AG04450 (cell line): ENCODE measurements at places on chromosomes 7 and 10. TPM values are rescaled to one million over a fixed set of nuclear protein-coding genes. Genes with fewer than 3 reads are reported as not detected.

- no peak for DNase-seq
Observed at GRCh38 chr7:23918856-23919255, 208.8 kb downstream of the STK31 start.

PPP1R3C gene
- 42.2 and 51.1 TPM in 2 replicates for polyA plus RNA-seq

CD36 gene
- 0.29 and 0.51 TPM in 2 replicates for polyA plus RNA-seq

DNA sequence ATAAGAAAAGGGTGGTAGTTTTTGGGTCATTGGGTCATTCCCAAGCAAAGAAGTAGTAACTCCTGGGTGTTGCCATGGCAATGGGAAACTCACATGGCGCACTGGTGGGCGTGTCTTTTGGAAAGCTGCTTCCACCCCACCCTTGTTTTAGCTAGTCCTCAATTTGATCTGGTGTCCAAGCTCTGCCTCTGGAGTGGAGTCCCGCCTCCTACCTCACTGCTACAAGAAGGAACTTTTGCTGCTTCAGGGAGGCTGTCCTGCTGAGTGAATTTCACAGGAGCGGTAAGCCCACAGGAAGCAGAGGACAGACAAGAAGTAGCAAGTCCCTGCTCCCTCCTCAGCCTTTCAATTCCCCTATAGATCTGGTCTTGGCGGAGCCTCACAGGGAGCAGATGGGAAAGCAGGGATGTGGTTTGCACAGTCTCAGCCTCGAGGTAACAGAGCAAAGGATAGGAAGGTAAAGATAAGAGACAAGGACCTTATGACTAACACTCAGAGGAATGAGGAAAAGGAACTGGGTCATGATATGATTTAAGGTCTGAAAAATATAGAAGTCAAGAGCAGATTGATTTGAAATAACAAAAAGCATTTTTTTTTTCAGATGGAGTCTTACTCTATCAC, 700.3 kb downstream of the TNS3 start:
- no peak for DNase-seq
